ENCODE measurements at places on chromosomes 6 and 20.

DNA sequence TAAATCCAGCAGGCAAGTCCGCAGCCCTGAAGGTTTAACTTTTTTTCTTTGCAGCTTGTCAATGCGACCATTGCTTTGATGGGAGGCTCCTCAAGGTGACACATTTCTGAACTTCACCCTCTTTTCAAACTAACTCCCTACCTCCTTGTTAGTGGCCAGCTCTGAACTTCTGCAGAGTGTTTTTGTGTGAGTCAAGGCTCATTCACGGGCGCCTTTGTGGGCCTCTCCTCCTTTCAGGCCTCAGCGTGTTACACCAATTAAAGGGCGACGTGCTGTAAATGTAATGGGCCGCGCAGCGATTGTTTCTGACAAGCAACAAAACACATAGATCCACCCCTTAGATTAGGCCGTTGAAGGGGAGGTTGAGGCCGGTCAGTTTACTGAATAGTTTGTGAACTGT, 45.5 kb upstream of the NR2E1 start:
- DNase-seq: no peak

DNA sequence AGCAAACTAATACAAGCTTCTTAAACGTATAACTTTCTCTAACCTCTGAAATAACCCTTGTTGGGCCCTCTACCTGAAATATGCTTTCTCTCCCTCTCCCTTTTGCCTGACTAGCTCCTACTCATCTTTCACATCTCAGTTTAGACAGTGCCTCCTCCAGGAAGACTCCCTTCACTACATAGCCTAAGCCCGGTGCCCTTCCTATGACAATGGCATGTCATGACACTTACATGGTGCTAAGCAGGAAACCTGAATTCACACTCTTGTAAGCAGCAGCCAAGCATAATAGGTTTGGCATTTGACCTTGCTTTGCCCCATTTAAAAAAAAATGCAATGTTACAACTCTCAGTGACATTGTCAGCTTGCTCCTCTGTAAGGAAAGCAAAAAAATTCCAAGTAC, 33.1 kb upstream of the FBXL4 start:
- no peak for DNase-seq

GRCh38 chr6:30840935-30841643, 43.2 kb upstream of the DDR1 start:
- no peak for DNase-seq

DNA sequence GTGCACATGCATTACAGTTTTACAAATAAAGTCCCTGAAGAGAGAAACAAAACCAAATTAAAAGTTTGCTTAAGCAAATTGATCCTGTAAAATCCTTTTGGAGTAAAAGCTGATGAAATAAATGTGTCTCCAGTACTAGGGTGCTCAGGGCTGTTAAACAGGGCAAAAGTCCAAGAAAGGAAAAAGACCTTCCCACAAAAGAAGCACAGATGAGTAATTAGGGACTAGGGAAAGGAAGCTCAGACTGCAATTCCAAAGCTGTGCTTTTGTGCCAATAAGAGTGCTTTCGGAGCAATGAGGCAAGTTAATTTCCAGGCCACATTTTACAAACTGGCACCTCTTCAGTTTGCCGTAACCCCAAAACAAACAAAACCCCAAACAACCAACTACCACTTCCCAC, 10.4 kb upstream of the RNF182 start:
- DNase-seq: no peak

GRCh38 chr6:164130151-164130550, 715.6 kb downstream of the QKI start:
- DNase-seq: peak; percentile 27

GRCh38 chr6:11410539-11411307, 126.8 kb upstream of the TMEM170B start:
- DNase-seq: no peak

GRCh38 chr6:37889486-37889885, 70.0 kb downstream of the ZFAND3 start:
- no peak for DNase-seq

DNA sequence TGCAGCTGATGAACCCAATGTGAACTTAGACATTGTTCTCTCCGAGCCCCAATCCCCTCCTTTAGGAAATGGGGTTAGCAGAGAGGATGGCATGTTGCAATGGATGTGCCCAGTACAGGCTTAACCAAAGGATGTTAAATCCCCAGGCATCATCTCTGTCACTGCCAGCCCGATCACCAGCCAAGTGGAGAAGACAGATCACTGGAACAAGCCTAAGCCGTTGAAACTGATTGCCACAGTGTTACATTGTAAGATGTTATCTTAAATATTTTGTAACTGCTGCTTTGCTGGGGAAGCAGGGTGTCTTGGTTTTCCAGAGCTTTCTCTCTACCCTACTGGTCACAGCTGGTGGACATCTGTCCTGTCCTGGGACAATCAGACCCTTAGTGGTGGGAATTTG, 783.4 kb upstream of the CHD6 start:
- no peak for DNase-seq

DNA sequence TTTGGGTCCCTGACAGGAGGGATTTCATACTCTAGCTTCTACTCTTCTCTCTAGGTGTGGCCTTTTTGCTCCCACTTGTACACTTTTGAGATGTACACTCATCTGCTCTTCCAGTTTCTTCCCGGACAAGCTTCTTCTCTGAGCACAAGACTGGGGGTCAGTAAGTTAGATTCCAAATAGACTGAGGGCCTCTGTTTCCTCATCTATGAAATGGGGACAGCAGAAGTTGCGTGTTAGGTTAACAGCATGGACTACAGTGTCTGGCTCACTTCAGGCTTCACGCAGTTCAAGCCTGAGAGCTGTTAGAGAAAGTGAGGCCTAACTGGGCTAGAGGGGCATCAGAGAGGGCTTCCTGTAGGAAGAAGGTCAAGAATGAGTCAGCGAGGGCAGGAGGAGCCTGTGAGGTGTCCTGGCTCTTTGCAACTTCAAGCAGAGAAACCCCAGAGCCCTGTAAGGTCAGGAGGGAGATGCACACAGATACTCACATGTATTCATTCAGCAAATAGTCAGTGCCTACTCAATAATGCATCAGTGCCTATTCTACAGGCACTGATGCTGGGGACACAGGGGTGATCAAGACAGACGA, 20.6 kb downstream of the XKR7 start:
- DNase-seq: no peak

GRCh38 chr6:150672800-150673199, 73.1 kb downstream of the PLEKHG1 start:
- no peak for DNase-seq

DNA sequence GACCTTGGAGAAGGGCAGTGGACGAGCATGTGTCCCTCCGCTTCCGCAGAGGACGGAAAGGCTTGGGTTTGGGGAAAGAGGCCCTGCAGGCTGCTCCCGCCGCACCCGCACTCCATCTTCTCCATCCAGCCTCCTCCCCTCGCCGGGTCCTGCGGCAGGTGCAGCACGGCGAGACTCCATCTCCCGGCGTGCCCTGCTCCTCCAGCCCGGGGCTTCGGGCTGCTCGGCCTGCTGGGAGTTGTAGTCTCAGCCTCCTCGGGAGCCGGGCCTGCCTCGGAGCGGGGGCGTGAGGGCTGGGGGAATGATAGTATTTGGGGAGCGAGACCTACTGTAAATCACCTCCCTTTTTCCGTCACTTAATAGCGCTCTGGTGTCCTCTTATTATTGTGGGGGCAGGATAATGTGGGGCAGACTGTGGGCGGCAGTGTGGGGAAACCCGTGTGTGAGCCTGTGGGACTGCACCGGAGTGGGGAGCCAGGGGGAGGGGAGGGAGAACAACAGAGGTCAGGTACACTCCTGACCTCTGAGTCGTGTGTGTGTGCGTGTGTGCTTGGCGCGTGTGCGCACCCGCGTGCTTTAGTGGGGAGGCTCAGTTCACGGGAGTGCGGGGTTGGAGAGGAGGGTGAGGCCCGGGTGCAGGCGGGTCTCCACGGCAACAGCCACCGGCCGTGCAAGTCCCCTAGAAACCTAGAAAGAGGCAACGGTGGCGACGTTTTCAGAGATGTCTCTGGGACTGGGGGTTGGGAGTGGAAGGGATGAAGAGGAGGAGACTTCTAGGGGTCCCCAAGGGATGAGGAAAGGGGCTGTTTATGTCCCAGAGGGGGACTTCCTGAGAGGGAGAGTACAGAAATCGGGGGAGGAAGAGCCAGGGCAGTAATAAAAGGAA, 4.1 kb downstream of the TTBK1 start:
- DNase-seq: peak; percentile 91

- no peak for DNase-seq
These were observed 1223.7 kb upstream of the EYS start for GRCh38 chr6:66930559-66931290.

GRCh38 chr20:15379681-15380296, 1042.4 kb upstream of the FLRT3 start:
- no peak for DNase-seq

DNA sequence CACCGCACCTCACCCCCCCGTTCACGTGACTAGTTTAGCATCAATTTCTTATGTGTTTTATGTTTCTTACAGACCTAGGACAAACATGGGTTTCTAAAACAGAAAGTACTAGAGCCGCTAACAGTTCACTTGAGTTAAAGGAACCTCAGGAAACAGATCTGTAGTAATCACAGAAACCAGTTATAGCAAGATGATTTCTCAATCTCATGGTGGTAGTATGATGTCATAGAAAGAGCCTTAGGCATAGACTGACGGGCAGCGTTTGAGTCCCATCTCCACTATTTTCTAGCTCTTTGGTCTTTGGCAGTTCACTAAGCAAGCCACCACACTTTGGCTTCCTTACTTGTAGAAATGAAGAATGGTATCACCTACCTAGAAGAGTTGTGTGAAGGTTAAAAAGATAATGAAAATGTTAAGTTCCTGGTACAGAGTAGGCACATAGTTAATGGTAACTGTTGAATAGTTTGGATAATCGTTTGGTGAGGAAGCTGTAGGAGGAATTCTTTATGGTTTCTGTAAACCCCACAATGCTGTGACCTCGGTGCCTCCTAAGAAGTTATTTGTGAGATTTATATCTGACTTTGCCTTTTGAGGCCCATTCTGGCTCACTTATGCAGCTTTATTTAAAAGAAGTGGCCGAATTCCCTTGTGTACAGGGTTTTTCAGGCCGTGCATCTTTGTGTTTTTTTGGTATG, 21.3 kb downstream of the CTNNBL1 start:
- DNase-seq: no peak

- DNase-seq: no peak
These were observed 66.0 kb downstream of the STK4 start for GRCh38 chr20:45032276-45032675.

GRCh38 chr6:143718472-143718871, 40.7 kb downstream of the PHACTR2 start:
- no peak for DNase-seq

GRCh38 chr6:143746202-143747119, 68.7 kb downstream of the PHACTR2 start:
- DNase-seq: no peak

DNA sequence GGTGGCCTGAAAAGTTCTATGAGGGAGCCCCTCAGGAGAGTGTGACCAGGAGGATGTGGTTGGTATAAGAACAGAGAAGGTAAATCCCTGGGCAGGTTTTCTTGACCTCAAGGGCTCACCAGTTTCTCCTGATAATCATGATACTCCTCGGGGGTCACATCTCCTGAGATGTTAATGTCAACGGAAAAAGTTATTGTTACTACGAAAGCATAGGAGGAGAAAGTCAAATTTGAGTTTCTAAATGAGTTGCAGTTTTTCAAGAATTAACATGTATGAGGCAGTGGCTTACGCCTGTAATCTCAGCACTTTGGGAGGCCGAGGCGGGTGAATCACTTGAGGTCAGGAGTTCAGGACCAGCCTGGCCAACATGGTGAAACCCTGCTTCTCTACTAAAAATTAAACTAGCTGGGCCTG, 23.4 kb downstream of the MGME1 start:
- DNase-seq: no peak

- DNase-seq: no peak
These were observed 251.2 kb upstream of the PMEPA1 start for GRCh38 chr20:57960803-57961575.

DNA sequence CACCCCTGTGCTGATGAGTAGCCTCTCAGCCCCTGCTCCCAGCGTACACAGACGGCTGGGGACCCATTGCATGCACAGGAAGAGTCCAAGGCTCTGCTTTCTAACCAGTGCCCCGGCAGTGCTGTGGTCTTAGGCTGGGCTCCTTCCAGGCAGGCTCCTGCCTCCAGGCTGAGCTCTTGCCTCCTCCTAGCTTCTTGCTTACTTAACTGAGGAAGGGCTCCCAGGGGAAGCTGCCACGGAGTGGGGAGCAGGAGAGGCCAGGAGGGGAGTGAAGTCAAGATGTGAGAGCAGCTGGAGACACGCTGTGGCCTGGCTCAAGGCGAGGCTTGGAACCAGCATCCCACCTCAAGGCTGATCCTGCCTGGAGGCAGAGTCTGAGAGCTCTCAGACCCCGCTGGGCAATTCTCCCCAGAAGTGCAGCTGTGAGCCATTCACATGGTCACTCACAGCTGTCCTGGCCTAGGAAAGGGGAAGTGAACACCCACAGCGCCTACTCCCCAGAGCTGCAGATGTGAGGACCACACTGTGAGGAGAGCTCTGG, 141.0 kb downstream of the TBXT start:
- no peak for DNase-seq

DNA sequence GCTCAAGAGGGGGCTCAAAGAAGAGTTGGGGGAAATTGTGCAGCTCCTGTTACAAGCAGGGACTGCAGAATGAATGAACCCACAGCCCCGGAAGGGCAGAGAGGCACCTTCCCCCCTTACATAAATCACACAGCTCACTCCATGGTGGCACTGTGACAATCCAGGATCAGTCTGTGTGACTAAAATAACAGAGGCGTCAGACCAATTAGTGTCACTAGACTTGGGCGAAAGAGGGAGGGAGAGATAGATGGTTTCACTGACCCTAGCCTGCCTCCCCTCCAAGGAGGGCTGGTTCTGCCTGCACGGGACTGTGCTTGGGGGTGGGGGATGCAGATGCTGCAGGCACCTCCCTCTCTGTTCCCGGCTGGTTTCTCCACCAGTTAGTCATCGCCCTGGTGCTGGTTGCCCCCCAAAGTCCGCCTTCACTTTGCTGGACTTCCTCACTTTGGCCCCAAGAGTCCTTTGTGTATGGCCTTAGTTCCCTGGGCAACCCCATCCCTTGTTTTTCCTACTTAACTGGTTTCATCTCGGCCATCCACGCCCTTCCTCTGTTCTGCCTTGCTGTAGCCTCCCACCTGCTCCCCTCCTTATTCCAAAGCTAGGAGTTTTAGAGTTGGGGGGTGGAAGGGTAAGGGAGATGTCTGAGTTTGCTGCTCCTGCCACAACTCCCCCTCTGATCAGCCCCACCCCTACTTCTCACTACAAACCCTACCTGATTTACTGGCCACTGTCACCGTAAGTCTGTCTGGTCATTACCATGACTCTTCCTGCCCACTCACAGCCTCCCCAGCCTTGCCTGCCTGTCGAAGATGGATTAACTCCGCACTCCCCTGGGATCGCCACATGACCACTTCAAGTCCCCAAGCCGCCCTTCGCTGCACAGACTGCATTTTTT, 17.7 kb downstream of the CCDC167 start:
- no peak for DNase-seq

All from posterior cingulate gyrus (tissue), 11 donors.